ENCODE measurements at places on chromosomes 7 and 10. TPM values are rescaled to one million over a fixed set of nuclear protein-coding genes. Genes with fewer than 3 reads are reported as not detected.

Gene RNF32
- total RNA-seq = not detected

Gene ZNF32
- total RNA-seq = 47.1 TPM

- no peak for DNase-seq
Measured at GRCh38 chr7:23018750-23019149, 4.8 kb upstream of the HYCC1 start.

DNA sequence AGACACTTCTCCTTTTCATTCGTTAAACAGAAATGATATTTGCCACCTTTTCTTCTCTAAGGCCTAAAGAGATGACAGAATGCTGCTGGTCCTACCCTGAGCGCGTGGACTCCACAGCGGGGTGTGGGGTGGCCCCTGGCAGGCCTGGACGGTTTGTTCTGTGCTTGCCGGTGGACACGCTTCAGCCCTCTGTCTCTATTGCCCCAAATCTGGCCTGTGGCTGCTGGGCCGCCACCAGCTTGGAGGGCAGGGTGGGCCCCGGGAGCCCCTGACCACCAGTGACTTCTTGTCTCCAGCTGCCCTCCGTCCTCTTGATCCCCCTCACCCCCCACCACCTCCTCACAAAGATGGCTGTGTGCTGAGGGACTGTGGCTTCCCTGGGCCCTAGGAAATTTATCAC, 5.7 kb downstream of the CHST3 start:
- DNase-seq = no peak

DNA sequence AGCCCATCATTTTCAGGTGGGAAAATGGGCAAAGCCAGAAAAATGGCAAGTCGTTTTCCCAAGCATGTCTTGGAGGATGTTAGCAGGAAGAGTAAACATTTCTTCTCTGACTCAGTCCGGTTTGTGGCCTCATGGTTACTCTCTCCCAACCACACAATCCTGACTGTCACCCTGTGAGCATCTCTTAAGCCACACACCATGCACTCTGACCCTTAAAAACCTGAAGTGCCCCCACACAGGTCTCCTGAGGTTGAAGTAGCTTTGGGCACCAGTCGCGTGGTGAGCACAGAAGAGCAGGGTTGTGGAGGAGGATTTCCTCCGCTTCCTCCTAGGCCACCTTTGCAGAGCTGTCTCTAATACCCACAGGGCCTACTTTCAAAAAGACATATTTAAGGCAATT, 387.3 kb upstream of the NPVF start:
- no peak for DNase-seq

DNA sequence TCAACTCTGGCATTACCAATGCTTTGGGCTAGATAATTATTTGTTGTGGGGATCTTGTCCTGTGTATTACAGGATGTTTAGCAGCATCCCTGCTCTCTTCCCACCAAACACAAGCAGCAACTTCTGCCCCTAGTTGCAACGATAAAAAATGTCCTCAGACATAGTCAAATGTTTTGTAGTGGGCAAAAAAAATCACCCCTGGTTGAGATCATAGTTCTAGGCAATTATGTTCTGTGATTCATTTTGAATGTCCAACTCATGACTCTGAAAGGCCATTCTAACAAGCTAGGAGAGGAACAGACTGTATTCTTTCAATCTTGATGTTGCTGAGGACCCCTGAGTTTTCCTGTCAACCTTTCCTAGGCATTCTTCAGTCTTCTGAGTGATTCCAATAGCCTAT, 79.5 kb downstream of the RTKN2 start:
- DNase-seq = no peak

GRCh38 chr10:98790817-98791216, 344.1 kb upstream of the HPS1 start:
- no peak for DNase-seq

Measured in left ventricle myocardium superior (tissue), 1 donor.